CD4-positive, alpha-beta T cell treated with Interleukin-15 for 4 hours (primary cell): ENCODE measurements at places on chromosomes 12 and 14.
A peak's percentile ranks its signal among the peaks of the same experiment; 100 is the strongest.

DNA sequence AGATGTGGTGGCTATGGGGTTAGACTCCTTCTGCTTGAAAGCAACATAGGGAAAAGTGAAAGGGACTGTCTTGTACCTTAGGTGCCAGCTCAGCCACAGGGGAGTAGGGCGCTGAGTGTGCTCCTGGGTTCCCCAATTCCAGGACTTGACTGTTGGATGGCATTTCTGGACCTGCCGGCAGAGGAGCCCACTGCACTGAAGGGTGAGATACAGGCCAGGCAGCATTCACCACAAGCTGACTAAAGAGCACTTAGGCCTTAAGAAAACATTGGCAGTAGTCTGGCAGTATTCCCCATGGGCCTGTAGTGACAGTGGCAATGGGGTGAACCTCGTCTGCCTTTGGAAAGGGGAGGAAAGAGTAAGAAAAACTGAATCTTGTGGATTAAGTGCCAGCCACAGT, 67.1 kb upstream of the TMTC2 start:
- DNase-seq, result no peak

DNA sequence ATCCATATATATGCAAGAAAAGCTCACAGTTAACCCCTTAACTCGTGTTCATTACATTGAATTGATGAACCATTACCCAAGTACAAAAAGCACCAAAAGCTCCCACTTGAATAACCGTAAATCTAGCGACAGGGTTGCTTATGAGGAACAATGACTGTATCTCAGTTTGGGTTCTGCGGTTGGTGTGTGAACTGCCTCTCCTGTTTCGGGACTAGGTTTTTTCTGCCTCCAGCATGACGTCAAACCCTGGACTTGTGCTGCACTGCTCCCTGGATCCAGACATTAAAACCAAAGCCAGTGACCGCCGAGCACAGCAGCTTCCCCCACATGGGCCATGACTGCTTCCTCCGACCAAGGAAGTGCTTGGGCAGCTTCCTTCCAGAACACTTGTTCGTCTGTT, 77.7 kb downstream of the SETD3 start:
- DNase-seq, result no peak

DNA sequence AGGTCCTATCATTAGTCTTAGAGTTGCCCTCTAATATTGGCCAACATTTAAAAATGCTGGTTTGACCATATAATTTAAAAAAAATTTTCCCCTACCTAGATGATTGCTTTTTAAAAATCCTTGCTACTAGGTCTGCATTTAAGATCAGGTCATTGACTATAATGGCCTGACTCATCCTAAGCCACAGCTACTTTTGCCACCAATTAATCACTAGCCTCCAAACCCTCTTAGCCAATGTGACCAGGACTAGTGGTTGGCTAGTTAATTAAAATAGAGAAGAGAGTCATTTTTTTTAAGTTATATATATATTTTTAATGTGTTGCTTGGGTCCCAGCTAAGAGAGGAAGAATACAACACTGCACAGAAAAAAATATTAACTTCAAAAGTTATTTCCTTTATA, 57.5 kb downstream of the SOS2 start:
- DNase-seq, result no peak

DNA sequence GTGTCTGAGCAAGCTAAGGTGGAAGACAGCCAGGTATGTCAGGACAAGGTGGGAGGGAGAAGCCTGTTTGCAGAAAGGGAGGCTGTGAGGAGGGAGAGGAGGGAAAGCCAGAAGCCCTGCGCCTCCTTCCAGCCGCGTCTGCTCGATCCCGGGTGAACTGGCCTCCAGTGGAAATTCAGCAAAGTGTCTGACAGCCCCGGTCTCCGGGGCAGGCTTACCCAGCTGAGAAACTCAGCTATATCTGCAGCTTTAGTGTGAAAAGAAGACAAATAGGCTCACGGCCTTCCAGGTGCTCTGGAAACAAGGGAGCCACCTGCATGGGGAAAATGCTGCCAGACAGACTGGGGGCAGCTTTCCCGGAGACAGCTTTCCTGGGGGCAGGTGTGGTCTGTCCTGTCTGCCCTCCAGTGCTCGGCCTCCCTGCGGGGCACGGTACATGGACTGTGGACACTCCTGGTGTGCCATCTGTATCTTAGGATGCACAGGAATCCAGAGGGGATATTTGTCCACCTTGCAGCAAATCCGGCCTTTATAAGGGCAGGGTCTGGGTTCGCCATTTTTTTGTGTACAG, 6.3 kb downstream of the RFLNA start:
- DNase-seq, result no peak

GRCh38 chr14:49999146-49999761, 106.4 kb downstream of the ARF6 start:
- DNase-seq, result peak; percentile 78

GRCh38 chr14:67738740-67739504, 37.2 kb downstream of the RDH12 start:
- peak; percentile 1 for DNase-seq

GRCh38 chr12:76940671-76941445, 62.0 kb upstream of the CSRP2 start:
- DNase-seq, result no peak

DNA sequence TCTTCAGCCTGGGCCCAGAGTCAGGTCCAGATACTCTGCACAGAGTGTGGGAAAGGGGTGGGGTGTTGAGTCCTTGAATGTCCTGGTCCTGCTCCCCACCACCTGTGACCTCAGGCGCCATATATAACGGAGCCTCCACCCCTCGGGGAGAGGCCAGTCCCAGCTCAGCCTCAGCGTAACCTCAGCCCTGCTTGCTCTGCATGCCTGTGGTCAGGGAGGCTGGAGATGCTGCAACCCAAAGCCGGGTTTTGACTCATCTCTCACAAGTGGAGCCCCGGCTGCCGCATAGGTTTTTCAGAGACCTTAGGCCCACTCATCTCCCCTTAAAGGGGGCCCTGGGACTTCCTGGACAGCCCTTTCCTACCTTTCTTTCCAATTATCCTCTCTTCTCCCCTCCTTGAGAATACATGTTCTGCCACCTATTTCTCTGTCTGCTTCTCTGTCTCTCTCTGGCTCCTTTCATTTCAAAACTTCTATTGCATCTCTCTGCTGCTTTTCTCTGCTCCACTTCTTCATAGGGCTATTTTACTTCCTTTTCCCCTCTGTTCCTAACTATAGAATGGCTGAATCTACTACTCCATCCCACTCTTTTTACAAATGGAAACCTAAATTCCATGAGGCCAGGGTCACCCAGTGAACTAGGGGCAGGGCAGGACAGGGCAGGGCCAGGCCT, 1.2 kb downstream of the ITGB7 start:
- DNase-seq, result peak; percentile 61

- DNase-seq, result no peak
Observed at GRCh38 chr14:90341784-90342183, 10.0 kb upstream of the NRDE2 start.

- DNase-seq, result no peak
Observed at GRCh38 chr14:21202463-21203358, 46.8 kb upstream of the OR5AU1 start.

DNA sequence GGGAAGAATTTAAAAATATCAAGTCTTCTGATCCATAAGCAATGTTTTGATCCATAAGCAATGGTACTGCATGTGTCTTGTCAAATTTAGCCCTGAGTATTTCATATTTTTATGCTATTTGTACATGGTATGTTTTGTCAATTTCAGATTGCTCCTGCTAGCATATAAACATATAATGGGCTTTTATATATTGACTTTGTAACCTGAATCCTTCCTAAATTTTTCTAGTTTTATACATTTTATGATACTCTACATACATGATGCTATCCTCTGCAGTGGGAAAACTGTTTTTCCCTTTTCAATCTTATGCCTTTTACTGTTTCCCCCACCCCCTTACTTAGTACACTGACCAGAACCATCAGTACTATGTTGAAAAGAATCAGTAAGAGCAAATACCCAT, 75.1 kb downstream of the R3HDM2 start:
- no peak for DNase-seq

GRCh38 chr12:32583534-32583933, 95.6 kb upstream of the DNM1L start:
- no peak for DNase-seq

GRCh38 chr14:72962829-72963312, 36.6 kb downstream of the DCAF4 start:
- no peak for DNase-seq

- no peak for DNase-seq
Observed at GRCh38 chr12:33472299-33472698, 32.7 kb upstream of the SYT10 start.

- DNase-seq, result no peak
Observed at GRCh38 chr12:58381546-58381945, 440.2 kb downstream of the ATP23 start.

GRCh38 chr12:12786351-12786705, 869 bp downstream of the APOLD1 start:
- DNase-seq, result no peak

DNA sequence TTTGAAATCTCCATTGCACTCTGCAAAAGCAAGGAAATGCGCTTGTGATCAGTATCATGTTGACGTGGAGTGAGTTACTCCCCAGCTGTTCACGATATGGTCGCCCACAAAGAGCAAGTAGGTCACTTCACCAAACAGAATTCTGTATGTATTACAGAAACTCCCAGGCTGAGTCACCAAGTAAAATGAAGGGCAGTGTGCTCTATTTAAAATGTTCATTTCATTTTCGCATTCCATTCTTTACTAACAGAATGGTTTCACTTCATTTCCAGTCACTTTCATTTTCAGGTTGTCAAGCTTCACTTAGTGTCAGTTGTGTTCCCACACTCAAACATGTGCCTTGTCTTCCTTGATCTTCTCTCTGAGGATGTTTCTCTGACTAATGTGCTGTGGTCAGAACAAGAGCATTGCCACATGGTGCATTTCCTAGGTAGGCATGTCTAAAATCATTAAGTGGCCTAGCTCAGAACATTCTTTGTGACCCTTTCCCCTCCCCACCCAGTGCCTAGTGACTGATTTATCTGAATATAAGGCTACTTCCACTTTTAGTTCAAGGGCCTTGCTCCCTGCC, 391.2 kb downstream of the RAD51B start:
- peak; percentile 68 for DNase-seq

- DNase-seq, result no peak
Observed at GRCh38 chr12:113385282-113385882, 18.3 kb downstream of the SDS start.

GRCh38 chr14:75614179-75614578, 35.8 kb downstream of the FLVCR2 start:
- DNase-seq, result no peak

GRCh38 chr14:78090864-78091263, 79.3 kb upstream of the NRXN3 start:
- DNase-seq, result no peak

- DNase-seq, result no peak
Observed at GRCh38 chr12:46387670-46388069, 15.1 kb upstream of the SLC38A2 start.

DNA sequence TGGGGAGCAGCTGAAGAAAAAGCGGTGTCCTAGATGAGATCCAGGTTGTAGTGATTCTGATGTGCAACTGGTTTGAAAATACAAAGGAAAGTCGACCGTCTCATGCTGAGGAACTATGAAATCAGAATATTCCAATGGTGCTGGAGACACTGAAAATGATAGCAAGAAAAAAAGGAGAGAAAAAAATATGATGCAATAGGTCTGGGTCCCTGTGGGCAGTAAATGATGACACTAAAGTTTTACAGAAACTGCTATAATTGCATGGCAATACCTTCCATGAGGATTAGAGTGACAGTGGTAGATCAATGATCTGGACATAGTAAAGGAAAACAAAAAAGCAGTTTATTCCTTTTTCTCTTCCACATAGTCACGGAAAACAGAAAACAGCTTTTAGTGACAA, 2.3 kb downstream of the PYM1 start:
- DNase-seq, result no peak

DNA sequence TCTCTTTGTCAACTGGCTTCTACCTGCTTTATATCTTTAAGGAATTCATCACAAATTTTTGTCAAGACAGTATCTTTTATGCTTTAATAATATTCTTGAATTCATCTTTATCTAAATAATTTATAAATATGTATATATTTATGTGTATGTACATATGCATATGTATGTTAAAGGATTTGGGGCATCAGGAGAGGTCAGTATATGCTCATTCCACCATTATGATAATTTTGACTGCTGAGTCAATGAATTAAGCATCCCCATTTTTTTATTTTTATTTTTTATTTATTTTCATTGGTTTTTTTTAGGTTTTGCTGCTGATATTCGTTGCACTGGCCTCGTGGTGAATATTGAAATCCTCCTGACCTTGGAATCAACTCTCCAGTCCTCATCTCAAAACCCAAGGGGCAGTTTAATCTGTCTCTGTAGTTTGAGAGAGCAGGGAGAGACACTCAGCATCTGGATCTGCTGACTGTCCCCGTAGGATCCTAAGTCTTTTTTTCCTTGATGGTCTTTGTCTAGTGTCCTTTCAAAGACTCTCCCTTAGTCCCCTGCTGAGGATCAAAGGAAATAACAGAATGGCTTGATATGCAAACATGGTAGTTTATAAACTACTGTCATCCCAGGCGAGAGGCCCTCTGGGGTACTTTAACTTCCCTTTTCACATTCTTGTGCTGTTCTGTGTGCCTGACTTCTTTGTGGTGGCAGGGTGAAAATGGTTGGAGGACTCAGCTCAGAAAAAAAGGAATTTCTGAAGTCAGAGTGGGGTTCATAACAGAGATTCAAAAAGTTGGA, 218.7 kb downstream of the DIO2 start:
- no peak for DNase-seq
